ENCODE measurements at places on chromosomes 1 and 21. TPM values are rescaled to one million over a fixed set of nuclear protein-coding genes. Genes with fewer than 3 reads are reported as not detected.

- no peaks in the 10 kb centered on the region for H3K36me3 ChIP-seq
- H3K4me3 ChIP-seq: no peak overlapping the region
- no peak for DNase-seq
These were observed 14.5 kb downstream of the PDZK1IP1 start for GRCh38 chr1:47175227-47175934.

TLR5 gene
- total RNA-seq: 2.4 TPM

LHX8 gene
- 20.5 TPM for total RNA-seq

PLA2G2D gene
- not detected for total RNA-seq

GRCh38 chr1:206678490-206678889 lies 6.2 kb upstream of the MAPKAPK2 start:
- H3K27me3 ChIP-seq: no peaks in the 10 kb centered on the region
- H3K36me3 ChIP-seq: no peaks in the 10 kb centered on the region
- no peak overlapping the region for H3K4me3 ChIP-seq
- no peak for DNase-seq

DNA sequence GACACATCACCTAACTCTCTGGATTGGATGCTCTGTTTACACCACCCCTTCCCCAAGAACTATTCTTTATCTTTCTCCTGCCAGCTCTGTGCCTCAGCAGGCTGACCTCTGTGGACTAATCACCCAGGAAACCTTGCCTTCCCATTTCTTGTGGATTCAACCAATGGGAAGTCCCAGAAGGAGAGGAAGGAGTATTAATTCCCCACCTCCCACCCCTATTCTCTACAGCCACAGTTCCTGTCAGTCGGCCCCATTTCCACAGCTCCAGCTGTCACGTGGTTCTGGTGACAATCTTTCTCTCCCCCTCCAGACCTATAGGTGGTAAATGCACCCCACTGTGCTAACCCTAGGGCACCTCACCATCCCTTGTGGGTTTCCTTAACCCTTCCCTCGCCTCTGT lies 46.8 kb upstream of the SSBP3 start:
- no peak for DNase-seq
- no peaks in the 10 kb centered on the region for H3K36me3 ChIP-seq
- no peak overlapping the region for H3K4me3 ChIP-seq
- H3K27me3 ChIP-seq: no peaks in the 10 kb centered on the region
- H3K4me1 ChIP-seq: no peaks in the 10 kb centered on the region

GRCh38 chr1:1144843-1145546 lies 28.7 kb upstream of the TTLL10 start:
- H3K27me3 ChIP-seq: no peaks in the 10 kb centered on the region
- H3K4me3 ChIP-seq: no peak overlapping the region
- H3K4me1 ChIP-seq: 0 out of 2 replicates have a peak, but pooled peaks cover 6% of the 10 kb centered on the region
- H3K36me3 ChIP-seq: no peaks in the 10 kb centered on the region
- no peak overlapping the region for H3K27ac ChIP-seq

- H3K36me3 ChIP-seq: peaks cover 34% of the 10 kb centered on the region
- peaks cover 9% of the 10 kb centered on the region for H3K4me1 ChIP-seq
- H3K27ac ChIP-seq: no peak overlapping the region
- no peaks in the 10 kb centered on the region for H3K27me3 ChIP-seq
- DNase-seq: no peak
These were observed 6.7 kb upstream of the GATAD2B start for GRCh38 chr1:153929426-153929825.

DNA sequence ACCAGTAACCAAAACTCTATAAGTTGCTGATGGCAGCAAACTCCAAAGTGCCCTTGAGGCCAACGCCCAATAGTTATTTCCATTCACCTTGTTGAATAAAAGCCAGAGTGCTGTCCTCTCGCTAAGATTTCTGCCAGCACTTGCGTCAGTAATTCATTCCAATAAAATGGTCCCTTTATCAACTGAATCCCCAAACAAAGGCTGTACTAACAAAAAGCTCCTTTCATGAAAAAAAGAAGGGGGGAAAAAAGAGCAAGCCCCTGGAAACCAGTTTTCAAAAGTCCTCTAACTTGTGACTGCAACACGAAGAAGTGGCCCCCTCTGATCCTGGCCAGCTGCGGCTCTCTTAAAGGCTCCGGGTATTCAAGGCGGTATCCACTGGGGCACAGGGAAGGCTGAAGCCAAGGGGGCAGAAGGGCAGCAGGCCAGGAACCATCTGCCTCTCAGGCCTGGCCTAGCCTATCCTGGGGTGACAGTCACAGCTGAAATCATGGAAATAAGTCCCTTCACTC lies 55.8 kb upstream of the ZNF326 start:
- H3K27ac ChIP-seq: no peak overlapping the region
- no peak for DNase-seq
- H3K4me1 ChIP-seq: peaks cover 28% of the 10 kb centered on the region

DESI2 gene
- 85.8 TPM for total RNA-seq

GRCh38 chr1:165134431-165134830 lies 222.1 kb downstream of the LMX1A start:
- DNase-seq: no peak
- peaks cover 8% of the 10 kb centered on the region for H3K27me3 ChIP-seq
- H3K36me3 ChIP-seq: no peaks in the 10 kb centered on the region
- H3K27ac ChIP-seq: no peak overlapping the region

DNA sequence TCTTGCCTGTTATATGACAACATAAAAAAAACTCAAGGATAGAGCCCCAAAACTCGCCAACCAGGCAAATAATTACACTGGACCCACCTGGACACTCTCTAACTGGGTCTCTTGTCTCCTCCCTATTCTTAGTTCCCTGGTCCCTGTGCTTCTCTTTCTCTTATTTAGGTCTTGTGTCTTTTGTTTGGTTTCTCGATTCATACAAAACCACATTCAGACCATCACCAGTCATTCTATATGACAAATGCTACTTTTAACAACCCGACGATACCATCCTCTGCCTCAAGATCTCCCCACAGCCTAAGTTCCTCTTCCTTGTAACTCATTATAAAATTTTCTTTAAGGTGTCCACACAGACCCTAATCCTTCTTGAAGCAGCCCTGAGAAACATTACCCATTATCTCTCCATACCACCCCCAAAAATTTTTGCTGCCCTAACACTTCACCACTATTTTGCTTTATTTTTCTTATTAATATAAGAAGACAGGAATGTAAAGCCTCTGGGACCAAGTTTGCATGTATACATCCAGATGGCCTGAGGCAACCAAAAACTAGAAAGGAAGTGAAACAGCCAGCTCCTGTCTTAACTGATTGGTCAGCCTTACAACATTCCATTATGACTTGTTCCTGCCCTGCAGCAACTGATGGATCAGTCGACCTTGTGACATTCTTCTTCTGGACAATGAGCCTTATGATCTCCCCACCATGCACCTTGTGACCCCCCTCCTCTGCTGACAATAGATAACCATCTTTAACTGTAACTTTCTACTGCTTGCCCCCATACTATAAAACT lies 638.2 kb downstream of the AMY1C start:
- no peaks in the 10 kb centered on the region for H3K4me1 ChIP-seq
- H3K4me3 ChIP-seq: no peak overlapping the region
- H3K36me3 ChIP-seq: no peaks in the 10 kb centered on the region

DNA sequence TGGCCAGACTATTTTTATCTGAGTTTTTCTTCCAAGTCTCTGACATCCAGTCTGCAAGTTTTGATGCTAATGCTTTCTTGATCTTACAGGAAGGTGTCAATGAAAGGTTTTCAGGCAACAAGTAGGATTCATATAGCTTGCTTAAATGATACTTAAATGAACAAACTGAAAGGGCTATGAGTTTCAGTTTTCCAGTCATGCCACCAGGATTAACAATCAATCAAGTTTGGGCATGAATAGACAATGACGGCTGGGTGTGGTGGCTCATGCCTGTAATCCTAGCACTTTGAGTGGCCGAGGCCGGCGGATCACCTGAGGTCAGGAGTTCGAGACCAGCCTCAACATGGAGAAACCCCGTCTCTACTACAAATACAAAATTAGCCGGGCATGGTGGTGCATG lies 34.3 kb upstream of the SLC16A1 start:
- no peaks in the 10 kb centered on the region for H3K4me1 ChIP-seq
- H3K27me3 ChIP-seq: no peaks in the 10 kb centered on the region
- no peak overlapping the region for H3K4me3 ChIP-seq
- no peaks in the 10 kb centered on the region for H3K36me3 ChIP-seq
- no peak overlapping the region for H3K27ac ChIP-seq

GRCh38 chr1:18938008-18938706 lies 18.3 kb downstream of the IFFO2 start:
- H3K36me3 ChIP-seq: no peaks in the 10 kb centered on the region
- H3K27ac ChIP-seq: no peak overlapping the region
- no peak for DNase-seq

DNA sequence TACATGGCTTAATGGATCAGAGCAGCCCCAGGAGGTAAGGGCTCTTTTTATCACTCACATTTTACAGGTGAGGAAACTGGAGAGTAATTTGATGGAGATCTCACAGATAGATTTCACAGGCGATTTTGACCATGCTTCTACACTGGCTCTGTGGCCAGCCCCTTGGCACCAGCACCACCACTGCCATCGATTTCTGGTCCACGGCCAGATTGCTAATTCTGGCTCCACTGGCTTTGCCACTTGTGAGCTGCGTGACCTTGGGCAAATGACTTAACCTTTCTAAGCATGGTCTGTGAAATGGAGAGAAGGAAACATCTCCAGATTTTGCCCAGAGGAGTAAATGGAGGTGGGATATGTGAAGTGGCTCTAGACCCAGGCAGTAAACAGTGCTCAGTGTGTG lies 32.6 kb downstream of the KCNC4 start:
- no peak for DNase-seq
- H3K27me3 ChIP-seq: peaks cover 22% of the 10 kb centered on the region
- H3K27ac ChIP-seq: no peak overlapping the region
- H3K36me3 ChIP-seq: no peaks in the 10 kb centered on the region

- H3K4me1 ChIP-seq: peaks cover 13% of the 10 kb centered on the region
- DNase-seq: no peak
- peaks cover 22% of the 10 kb centered on the region for H3K27me3 ChIP-seq
- no peak overlapping the region for H3K27ac ChIP-seq
- H3K4me3 ChIP-seq: no peak overlapping the region
- no peaks in the 10 kb centered on the region for H3K36me3 ChIP-seq
These were observed 3.7 kb upstream of the JAM2 start for GRCh38 chr21:25635310-25635709.

DNA sequence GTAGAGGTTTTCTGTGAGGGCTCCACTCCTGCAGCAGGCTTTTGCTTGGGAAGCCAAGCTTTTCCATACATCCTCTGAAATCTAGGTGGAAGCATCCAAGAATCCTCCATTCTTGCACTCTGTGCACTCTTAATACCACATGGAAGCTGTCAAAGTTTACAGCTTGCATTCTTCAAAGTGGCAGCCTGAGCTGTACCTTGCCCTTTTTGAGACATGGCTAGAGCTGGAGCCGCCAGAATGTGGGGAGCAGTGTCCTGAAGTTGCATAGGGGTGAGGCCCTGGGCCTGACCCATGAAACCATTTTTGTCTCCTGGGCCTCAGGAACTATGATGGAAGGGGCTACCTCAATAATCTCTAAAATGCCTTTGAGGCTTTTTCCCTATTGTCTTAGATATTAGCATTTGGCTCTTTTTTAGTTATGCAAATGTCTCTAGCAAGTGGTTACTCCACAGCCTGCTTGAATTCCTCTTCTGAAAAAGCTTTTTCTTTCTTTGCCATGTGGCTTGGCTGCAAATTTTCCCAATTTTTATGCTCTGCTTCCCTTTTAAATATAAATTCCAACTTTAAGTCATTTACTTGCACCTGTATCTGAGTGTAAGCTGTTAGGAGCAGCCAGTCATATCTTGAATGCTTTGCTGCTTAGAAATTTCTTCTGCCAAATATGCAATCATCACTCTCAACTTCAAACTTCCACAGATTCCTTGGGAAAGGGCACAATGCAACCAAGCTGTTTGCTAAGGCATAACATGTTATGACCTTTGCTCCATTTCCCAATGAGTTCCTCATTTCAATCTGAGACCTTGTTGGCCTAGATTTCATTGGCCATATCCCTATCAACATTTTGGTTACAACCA lies 92.1 kb upstream of the ARTN start:
- no peak overlapping the region for H3K27ac ChIP-seq
- peaks cover 22% of the 10 kb centered on the region for H3K4me1 ChIP-seq
- peaks cover 39% of the 10 kb centered on the region for H3K36me3 ChIP-seq

DNA sequence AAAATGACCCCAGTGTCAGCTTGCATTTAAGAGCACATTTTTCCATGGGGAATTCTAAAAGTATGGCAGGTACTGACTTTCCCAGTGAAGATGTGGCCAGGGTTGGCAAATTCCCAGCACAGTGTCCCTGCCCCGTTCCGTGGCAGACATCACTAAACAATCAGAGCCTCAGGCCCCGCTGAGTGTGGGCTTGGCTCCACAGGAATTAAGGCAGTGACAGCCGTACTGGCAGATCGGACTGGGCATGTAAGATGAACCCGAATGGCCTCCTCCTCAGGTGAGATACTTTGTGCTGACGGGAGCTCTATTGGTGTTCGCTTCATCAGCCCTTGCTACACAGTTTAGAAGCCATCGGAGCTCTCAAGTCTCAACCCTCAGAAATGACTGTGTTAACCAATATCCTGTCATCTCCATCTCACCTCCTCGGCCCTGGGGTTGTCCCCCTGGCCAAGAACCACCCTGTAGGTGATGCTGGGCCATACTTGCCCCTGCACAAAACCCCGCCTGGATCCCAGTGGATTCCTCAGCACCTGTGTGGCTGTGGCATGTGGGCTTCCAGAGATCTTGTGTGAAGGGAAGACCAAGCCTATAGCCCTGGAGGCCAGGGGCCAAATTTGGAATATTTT lies 29.0 kb upstream of the ABCG1 start:
- H3K4me1 ChIP-seq: peaks cover 5% of the 10 kb centered on the region
- H3K27ac ChIP-seq: no peak overlapping the region
- H3K36me3 ChIP-seq: no peaks in the 10 kb centered on the region
- peak; percentile 19 for DNase-seq

- no peak for DNase-seq
- no peak overlapping the region for H3K4me3 ChIP-seq
- no peaks in the 10 kb centered on the region for H3K4me1 ChIP-seq
- no peaks in the 10 kb centered on the region for H3K27me3 ChIP-seq
- no peak overlapping the region for H3K27ac ChIP-seq
These were observed 14.2 kb upstream of the ADORA3 start for GRCh38 chr1:111517469-111518225.

NUDT4B gene
- total RNA-seq: 8.8 TPM

GRCh38 chr1:9435854-9436640 lies 103.2 kb upstream of the SLC25A33 start:
- H3K27ac ChIP-seq: no peak overlapping the region
- no peak overlapping the region for H3K4me3 ChIP-seq
- no peaks in the 10 kb centered on the region for H3K36me3 ChIP-seq
- DNase-seq: no peak
- peaks cover 29% of the 10 kb centered on the region for H3K4me1 ChIP-seq

DNA sequence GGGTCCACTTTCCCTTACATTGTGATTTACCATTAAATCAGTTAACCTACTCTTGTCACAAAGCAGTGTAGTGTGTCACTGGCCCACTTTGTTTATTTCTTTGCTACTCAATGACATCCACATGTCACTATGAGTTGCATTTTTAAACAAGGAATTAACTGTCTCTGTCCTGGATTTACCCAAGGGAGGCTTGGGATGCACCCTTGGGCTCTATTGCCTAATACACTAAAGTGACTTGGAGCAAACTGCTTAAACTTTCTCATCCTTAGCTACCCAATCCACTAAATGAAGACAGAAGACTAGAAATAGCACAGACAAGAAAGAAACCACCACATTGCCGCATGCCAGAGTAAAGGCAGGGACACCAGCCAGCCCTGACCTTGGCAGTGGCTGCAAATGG lies 136.2 kb upstream of the TIAM1 start:
- DNase-seq: no peak
- H3K27ac ChIP-seq: no peak overlapping the region
- H3K27me3 ChIP-seq: no peaks in the 10 kb centered on the region
- H3K4me3 ChIP-seq: no peak overlapping the region
